Hematopoietic multipotent progenitor cell treated with erythropoietin and hydrocortisone succinate and interleukin-3 and kit ligand, for 8 days (in vitro differentiated cells): ENCODE measurements at places on chromosomes 1 and 21.

DNA sequence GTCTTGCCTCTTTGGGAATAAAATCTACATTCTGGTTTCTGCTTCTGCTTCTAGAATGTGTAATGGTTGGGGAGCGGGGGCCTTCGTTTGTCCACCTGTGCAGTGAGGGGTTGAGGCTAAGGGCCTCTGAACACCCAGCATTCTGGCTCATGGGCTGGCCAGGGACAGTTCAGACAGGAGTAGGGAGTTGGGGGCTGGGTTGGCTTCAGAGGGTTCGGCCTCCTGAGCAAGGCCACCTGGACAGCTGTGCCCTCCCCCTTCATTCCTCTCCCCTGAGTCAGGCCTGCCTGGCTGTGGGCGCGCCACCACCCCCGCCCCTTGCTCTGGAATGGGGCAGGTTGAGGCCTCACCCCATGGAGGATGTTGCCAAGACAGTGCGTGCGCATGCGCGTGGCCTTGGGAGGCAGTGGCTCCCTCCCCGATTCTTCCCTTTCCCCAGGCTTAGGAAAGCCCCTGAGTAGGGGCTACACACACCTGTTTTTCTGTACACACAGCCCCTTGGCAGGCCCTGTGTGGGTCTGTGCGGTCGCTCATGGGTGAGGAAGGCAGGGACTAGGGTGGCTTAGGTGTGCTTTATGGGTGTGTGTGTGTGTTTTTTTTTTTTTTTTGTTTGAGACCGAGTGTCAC lies 57.0 kb downstream of the YARS1 start:
- DNase-seq, result no peak

GRCh38 chr21:45102391-45102932 lies 28.1 kb downstream of the ADARB1 start:
- DNase-seq, result peak; percentile 60

GRCh38 chr1:205980237-205980870 lies 22.8 kb downstream of the RAB7B start:
- no peak for DNase-seq

GRCh38 chr1:207919523-207920170 lies 8.7 kb upstream of the CD34 start:
- no peak for DNase-seq

GRCh38 chr1:231045286-231045685 lies 5.2 kb upstream of the FAM89A start:
- DNase-seq, result peak; percentile 64

- DNase-seq, result peak; percentile 92
These were observed 9.2 kb downstream of the RPS6KA1 start for GRCh38 chr1:26538480-26539412.

GRCh38 chr1:38502758-38503157 lies 356.8 kb downstream of the RRAGC start:
- no peak for DNase-seq

DNA sequence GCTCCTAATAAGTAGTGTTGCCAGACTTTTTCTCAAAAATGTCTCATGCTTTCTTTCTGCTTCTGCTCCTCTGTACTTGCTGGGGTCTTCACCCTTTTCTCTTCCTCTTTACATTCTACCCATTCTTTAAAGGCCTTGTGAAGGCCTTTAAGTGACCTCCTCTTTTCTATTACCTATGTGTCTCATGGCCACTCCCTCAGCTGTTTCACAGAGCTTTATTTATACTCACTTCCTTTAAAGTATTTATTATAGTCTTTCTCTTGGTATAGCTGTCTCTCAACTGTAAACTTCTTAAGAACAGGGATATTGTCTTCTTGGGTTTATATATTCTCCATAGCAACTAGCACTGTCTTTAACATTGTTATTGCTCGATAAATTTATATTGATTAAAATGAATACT lies 792 bp downstream of the GOLPH3L start:
- DNase-seq, result peak; percentile 19

GRCh38 chr1:151613282-151613780 lies 1.5 kb downstream of the SNX27 start:
- no peak for DNase-seq

GRCh38 chr1:205986292-205986691 lies 16.9 kb downstream of the RAB7B start:
- peak; percentile 27 for DNase-seq

DNA sequence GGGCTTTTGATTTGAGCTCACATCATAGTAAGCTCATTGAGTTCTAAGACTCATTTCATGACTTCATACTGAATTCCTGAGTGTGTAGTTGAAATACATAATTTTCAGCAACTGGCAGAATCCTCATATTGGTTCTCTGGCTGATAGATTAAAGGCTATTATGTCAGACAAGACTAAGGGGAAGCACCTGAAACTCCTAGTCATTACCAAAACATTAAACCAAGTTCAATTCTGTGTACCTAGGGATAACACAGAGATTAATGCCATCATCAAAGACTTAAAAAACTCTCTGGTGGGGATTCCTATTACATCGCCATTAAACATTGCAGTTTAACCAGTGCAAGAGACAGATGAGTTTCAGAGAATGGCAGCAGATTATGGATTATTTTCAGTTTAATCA lies 339.1 kb downstream of the PTPRC start:
- DNase-seq, result no peak

DNA sequence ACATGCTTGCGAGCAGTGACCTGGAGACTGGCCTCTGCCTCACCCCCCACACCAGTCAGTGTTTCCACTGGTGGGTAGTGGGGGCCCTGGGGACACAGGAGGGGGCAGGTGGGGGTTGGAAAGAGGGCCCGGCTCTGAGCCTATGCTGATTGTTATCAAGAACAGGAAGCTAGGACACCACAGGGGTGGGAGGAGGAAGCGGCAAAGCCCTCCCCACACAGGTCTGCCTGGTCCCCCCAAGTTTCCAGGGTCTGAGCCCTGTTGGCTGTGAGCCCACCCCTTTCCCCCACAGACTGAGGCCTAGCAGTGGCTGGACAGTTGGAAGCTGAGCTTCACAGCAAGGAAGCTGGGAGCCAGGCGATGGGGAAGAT lies 1.6 kb upstream of the PTPN7 start:
- peak; percentile 55 for DNase-seq

GRCh38 chr1:246709835-246710234 lies 14.4 kb upstream of the SCCPDH start:
- no peak for DNase-seq

- DNase-seq, result peak; percentile 19
These were observed 14.0 kb upstream of the TBX15 start for GRCh38 chr1:119002028-119002686.

DNA sequence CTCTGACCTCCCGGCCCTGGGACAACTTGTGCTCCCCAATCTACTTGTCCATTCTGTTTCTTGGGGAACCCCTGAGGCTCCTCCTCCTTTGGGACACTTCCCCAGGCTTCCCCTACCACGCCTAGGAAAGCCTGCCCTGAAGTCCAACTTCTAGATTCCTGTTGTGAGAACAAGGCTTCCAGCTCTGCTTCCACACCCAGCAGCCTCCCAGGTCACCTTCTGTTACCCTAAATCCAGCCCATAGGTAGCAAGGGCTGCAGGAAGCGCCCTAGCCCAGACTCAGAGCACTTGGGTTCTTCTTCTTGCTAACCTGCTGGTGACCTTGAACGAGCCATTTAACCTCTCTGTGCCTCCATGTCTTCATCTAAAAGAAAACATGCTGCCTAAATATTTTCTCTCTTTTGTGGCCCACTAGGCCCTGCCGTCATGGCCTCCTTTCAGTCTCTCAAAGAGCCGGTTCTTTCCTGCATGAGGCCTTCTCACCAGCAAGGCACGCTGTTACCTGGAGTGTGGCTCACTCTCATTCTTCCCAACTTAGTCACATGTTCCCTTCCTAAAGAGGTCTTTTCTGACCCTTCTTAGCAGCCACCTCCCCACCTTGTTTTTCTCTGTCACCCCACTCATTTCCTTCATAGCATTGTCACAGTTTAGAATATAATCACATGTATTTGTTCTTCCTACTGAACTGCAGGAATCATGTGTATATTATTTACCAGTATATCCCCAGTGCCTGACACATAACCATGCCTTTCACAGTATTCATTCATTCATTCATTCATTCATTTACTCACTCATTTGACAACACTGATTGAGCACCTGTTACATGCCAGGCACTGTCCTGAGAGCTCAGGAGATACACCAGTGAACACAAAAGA lies 1.4 kb downstream of the CAPN2 start:
- DNase-seq, result no peak

DNA sequence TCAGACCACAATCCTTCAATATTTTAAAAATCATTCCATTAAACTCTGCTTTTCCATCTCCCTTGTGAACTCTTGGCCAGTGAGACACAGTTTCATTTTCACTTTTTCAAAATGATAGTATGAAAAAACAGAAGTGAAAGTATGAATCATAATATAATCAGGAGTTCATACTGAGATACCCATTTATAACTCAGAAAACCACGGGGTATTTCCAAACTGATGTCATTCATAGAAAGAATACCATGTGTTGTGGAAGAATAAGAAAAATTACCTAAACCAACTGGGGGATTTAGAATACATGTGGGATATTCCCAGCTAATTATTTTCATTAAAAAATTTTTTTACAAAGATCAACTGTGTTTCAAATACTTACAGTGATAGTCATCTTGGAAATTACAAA lies 149.9 kb downstream of the MRPL39 start:
- peak; percentile 3 for DNase-seq

- DNase-seq, result peak; percentile 34
These were observed 37.6 kb downstream of the PUM1 start for GRCh38 chr1:31027693-31028526.

- DNase-seq, result no peak
These were observed 36.4 kb downstream of the ITGB3BP start for GRCh38 chr1:63486629-63487028.
